ENCODE measurements at places on chromosomes 2 and 18.

GRCh38 chr18:35071819-35072247 is 30.6 kb downstream of the MAPRE2 start:
- no peak for DNase-seq

- no peak for DNase-seq
Observed at GRCh38 chr2:182852801-182853200, 13.6 kb downstream of the FRZB start.

DNA sequence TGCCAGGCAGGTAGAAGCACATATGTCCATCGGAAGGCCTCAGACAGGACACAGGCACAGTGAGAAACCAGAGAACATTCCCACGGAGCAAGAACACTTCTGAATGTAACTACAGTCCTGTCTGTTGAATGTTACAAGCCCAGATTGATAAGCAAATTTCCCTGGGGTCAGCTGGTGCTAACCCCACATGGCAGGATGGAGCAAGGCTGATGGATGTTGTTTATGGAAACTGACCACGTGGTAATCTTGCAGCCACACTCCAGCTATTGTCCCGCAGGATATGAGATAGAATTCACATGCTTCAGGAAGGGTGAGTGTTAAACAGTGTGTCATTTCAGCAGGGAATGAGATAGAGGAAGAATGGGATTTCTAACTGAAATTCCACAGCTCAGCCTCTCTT is 138.8 kb upstream of the COPS8 start:
- no peak for DNase-seq

GRCh38 chr2:36770542-36771287 is 74.2 kb downstream of the VIT start:
- DNase-seq, result peak; percentile 3

- DNase-seq, result no peak
Observed at GRCh38 chr18:5979176-5979888, 84.0 kb upstream of the TMEM200C start.

DNA sequence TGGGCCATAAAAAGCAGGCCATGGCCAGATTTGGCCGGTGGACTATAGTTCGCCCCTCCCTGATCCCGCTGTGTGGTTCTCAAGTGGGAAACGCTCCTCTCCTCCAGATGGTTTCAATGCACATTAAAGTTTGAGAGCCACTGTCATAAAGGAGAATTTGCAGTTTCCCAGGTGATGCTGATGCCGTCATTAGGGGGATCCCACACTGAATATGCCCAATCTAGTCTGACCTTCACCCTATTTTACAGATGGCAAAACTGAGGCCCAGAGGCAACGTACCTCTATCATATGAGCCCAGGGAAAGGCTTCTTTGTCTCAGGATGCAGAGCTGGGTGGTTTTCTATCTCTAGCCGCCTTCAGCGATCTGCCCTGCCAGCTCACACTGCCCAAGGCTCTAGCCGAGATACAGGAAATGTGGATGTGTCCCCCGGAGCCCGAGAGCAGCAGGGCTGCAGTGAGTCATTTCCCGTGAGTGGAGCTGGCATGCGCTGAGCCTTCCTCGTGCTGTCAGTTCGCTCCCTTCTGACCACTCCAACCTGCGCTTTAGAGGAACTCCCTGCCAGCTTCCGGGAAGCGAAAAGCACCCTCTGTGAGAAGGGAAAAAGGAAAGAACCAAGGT is 116.2 kb downstream of the SMAD7 start:
- peak; percentile 58 for DNase-seq

Data from stimulated activated CD4-positive, alpha-beta T cell treated with anti-CD3 and anti-CD28 coated beads, Interleukin-4, amount 100 ng/mL, for 4 hours (primary cell).